Activated CD8-positive, alpha-beta memory T cell treated with anti-CD3 and anti-CD28 coated beads for 4 hours (primary cell): ENCODE measurements at places on chromosomes 5 and 9.

DNA sequence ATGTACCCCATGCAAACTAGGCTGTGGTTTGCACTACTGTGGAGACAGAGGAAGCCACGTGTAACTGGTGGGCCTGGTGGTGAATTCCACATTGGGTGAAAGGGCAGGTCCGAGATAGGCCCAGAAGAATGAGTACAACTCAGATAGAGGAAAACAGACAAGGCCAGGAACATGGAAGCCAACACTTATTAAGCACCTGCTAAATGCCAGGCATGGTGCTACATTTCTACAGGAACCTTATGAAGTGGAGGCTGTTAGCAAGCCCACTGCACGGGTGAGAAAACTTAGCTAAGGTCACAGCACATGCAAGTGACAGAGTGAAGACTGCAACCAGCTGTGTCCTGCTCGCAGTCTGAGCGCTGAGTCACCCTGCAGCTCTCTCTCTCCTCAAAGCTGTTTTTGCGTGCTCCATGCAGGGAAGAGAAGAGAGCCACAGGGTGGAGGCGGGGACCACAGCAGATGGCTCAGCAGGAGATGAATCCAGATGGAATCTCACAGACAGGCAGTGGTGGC, 65.5 kb upstream of the SPTLC1 start:
- no peak for DNase-seq

GRCh38 chr9:84315278-84315877, 25.2 kb downstream of the SLC28A3 start:
- DNase-seq = peak; percentile 4

GRCh38 chr9:26656003-26656870, 236.4 kb downstream of the CAAP1 start:
- no peak for DNase-seq

DNA sequence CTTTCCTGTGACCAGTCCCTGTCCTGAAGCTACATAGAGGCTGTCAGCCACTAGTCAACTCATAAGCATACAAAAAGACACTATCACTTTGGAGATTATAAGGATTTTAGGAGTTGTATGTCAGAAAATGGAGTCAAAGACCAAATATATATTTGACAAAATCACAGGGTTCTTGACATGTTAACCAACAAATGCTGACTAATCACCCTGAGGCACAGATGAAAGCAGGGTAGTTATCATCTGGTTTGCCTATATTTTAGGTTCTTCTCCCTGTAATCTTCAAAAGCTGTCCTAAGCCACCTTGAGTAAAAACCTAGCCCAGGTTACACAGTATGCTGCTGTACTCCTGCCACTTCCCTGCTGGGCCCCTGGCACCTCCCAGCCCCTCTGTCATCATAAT, 64.7 kb upstream of the ERCC6L2 start:
- DNase-seq = no peak

- DNase-seq = no peak
Measured at GRCh38 chr5:179271821-179272325, 73.4 kb downstream of the ADAMTS2 start.

DNA sequence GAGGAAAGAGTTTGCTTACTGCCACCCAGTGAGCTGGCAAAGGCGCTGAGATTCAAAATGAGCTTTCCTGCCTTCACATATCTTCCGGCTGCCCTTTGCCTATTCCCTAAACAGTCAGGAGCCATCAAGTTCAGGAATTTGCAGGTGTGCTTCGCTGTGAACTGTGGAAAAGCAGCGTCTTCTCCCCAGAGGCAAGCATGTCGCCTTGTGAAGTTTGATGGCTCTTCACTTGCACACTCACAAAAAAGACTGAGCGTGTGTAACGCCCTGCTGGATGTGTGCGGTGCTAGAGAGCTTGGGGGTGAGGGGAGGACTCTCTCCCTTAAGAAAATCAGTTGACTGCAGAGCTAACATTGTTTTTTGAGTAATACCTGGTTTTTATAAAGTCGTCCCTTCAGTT, 288.7 kb downstream of the DOCK8 start:
- no peak for DNase-seq

DNA sequence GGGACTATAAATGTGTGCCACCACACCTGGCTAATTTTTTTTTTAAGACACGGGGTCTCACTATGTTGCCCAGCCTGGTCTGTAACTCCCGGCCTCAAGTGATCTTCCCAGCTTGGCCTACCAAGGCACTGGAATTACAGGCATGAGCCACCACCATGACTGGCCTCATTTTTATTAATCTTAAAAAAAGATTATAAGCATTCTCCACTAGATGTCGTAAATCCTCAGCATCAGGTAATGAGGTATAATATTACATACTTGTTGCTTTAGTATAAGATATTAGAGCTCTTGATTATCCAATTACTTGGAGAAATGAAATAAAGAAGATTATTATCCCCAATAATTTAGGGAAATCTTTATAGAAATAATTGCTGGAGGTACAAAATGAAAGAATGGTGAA, 78.2 kb upstream of the HTR1A start:
- no peak for DNase-seq

- DNase-seq = no peak
Measured at GRCh38 chr5:150398722-150399523, 13.8 kb downstream of the CD74 start.

- DNase-seq = no peak
Measured at GRCh38 chr5:37839407-37840052, at the start of gene GDNF. GDNF (minus strand) TSS chr5:37840041; CDS start chr5:37834796, 5,245 bp downstream.
